ENCODE measurements at places on chromosomes 1 and 21.

DNA sequence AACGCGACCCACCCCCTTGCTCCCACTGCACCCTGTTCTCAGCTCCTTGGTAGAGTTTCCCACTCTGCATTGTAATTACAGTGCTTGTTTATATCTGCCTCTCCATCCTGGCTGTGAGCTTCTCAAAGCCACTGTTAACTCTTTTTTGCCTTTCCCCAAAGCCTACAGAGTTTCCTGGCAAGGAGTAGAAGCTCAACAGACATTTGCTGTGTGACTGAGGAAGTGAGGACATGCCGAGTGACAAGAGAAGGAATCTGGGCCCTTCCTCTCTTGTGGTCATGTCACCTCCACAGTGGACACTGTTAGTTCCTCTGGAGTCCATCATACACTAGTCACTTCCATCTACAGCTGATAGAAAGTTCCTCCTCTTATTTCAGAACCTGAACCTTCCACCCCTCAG is 6.1 kb upstream of the IGSF8 start:
- DNase-seq = no peak

- no peak for DNase-seq
Observed at GRCh38 chr21:31656199-31657095, 3.0 kb upstream of the SOD1 start.

GRCh38 chr1:152924191-152924590 is 15.8 kb downstream of the IVL start:
- DNase-seq = no peak

- DNase-seq = peak; percentile 50
Observed at GRCh38 chr1:244969355-244970235, 105.3 kb upstream of the HNRNPU start.

- DNase-seq = no peak
Observed at GRCh38 chr1:230910755-230911117, 42.4 kb upstream of the C1orf198 start.

- DNase-seq = no peak
Observed at GRCh38 chr1:193553564-193553963, 367.2 kb upstream of the B3GALT2 start.

- DNase-seq = no peak
Observed at GRCh38 chr1:165915932-165916348, 88.5 kb downstream of the UCK2 start.

- DNase-seq = no peak
Observed at GRCh38 chr1:87182611-87183010, 146.1 kb upstream of the LMO4 start.

- DNase-seq = no peak
Observed at GRCh38 chr1:4178501-4179113, 278.5 kb upstream of the C1orf174 start.

GRCh38 chr21:14734833-14735232 is 188.7 kb upstream of the SAMSN1 start:
- DNase-seq = no peak

GRCh38 chr1:89440911-89441310 is 77.1 kb downstream of the GBP6 start:
- DNase-seq = no peak

- no peak for DNase-seq
Observed at GRCh38 chr21:44994047-44994694, 54.3 kb downstream of the SLX9 start.

- no peak for DNase-seq
Observed at GRCh38 chr1:18530587-18531502, 50.1 kb downstream of the KLHDC7A start.

GRCh38 chr1:203273869-203274602 is 31.3 kb upstream of the BTG2 start:
- no peak for DNase-seq

DNA sequence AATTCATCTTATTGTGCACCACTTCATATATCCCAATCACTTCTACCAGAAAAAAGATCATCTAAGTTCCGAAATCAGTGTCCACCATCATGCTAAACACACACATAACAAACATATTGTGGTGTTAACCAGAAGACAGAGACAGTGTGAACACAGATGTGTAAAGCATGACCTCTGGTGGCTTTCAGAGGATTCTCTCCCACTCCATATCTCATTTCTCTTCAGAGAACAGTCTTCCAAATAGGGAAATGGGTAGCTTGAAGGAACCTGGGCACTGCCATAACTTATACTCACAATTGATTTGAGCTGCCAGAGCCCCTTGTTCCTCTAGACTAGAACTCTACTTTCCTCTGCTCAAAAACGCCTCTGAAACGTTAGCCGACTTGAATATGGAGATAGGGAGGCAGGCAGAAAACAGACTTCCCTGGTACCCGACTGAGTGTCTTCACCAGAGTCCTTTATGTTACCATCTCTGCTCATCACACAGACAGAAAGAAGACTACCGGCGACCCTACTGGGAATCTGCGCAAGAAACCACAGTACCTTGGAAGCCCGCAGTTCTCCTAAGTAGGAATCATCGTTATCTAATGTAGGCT is 1.8 kb upstream of the ELAPOR1 start:
- no peak for DNase-seq

DNA sequence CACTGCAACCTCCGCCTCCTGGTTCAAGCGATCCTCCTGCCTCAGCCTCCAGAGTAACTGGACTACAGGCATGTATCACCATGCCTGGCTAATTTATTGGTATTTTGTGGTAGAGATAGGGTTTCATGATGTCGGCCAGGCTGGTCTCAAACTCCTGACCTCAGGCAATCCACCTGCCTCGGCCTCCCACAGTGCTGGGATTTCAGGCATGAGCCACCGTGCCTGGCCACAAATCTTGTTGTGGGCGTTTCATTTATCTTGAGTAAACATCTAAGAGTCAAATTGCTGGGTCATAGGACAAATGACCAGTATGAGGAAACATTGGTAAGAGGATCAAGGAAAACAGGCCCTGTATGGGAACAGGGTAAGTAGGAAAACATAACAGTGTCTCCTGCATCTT is 17.9 kb downstream of the TMEM200B start:
- no peak for DNase-seq

- DNase-seq = no peak
Observed at GRCh38 chr1:111535256-111536191, 32.1 kb upstream of the ADORA3 start.

- no peak for DNase-seq
Observed at GRCh38 chr21:45573452-45574035, 31.3 kb upstream of the SLC19A1 start.

DNA sequence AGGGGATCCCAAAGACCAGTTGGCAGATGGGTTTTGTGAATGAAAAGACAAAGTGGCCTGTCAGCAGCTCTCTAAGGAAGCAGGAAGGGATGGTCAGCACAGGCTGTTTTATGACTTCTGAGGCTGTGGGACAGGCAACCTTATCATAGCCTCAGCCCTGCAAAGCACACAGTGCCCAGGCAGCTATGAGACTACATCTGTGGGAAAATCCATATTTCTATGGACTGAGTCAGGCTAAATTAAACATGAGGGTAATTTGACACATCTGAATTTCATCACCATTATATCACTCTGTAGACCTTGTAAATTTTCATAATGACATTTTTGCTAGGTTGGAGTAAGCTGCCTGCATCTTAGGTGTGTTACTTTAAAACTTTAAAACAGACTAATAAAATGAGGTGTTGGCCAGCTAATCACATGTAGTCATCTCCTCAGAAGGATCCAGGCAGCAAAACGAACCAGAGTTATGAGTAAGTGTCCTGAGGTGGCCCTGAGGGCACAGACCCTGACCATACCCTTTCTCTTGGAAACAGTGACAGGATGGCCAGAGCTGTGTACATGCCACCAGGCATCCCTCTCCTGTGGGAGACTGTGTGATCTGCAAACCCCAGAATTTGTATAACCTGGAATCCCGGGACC is 14.6 kb downstream of the NGF start:
- DNase-seq = no peak

DNA sequence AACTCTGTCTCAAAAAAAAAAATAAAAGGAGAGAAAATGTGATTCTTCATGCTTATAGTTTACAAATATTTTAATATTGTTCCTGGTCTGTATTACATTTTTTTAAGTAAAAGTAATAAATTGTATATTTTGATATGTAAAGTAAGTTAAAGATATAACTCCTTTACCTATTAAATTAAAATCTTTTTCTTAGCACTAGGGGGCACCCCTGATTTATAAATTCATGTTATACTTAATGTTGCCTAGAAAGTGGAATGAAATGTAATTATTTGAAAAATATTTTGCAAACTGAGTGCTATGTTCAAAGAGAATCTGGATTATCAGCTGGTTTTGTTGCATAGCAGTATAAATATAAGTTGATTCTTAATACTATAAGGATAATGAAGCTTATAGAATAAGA is 49.2 kb downstream of the RALGPS2 start:
- no peak for DNase-seq

GRCh38 chr21:43306391-43306790 is 120.5 kb downstream of the SIK1 start:
- no peak for DNase-seq

DNA sequence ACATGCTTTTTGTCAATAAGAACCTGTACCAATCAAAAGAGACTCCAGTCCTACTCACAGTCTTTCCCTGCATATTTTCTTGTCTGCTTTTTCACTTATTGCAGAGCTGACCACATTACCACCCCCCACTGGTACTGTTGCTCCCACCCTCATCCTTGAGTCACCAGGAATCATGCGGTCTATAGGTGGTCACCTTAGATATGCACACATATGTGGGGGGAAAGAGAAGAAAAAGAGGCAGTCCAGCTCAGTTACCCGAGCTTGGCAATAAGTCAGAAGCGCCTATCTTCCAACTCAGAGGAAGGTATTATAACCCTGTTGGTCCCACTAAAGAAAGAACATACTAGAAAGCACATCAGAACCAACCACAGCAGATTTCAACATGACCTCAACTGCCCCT is 119.2 kb downstream of the SMYD2 start:
- DNase-seq = no peak

DNA sequence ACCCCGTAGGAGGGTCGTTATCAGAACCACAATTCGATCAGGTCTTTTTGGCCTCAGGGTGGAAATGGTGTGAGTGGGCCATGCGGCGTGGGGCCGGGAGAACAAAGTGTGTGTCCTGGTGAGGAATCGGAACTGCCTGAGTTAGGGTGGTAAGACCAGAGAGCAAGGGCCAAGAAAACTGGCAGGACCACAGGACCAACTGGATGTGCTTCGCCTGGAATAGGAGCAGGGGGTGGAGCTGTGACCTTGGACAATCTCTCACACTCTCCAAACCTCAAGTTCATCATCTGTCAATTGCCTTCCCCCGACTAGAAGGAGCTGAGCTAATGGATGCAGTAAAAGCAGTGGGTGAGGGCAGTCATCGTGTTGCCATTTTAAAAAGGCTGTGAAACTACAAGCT is 59.5 kb downstream of the NAV1 start:
- no peak for DNase-seq

- DNase-seq = no peak
Observed at GRCh38 chr1:154770897-154771594, 99.0 kb downstream of the KCNN3 start.
